ENCODE measurements at places on chromosomes 2 and 18.

DNA sequence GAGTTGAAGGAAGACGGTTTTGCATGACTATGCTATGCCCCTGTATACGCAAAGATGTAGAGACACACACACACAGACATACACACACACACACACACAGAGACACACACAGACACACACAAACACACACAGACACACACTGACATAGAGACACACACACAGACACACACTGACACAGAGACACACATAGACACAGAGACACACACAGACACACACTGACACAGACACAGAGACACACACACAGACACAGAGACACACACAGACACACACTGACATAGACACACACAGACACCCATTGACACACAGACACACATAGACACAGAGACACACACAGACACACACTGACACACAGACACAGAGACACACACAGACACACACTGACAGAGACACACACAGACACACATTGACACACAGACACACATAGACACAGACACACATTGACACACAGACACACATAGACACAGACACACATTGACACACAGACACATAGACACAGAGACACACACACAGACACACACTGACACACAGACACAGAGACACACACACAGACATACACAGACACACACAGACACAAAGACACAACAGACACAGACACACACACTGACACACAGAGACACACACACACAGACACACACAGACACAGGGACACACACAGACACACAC lies 121.3 kb downstream of the BCL2 start:
- DNase-seq = no peak

DNA sequence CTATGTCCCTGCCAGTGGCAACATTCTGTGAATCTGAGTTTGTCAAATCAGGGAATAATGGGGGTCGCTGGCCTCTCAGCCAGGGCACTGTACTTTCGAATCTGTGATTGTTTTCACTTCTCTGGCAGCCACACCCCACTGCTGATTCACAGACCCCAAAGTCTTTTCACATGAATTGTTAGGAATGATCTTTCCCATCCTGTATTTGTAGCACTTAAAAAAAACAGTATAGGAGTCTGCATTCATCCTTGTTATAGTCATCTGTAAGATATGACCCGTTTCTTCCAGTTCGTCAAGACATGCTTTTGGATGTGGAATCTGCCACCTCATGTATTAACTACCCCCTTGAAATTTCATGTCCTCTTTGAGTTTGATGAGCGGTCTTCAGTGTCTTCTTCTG lies 928 bp downstream of the NAGK start:
- no peak for DNase-seq

DNA sequence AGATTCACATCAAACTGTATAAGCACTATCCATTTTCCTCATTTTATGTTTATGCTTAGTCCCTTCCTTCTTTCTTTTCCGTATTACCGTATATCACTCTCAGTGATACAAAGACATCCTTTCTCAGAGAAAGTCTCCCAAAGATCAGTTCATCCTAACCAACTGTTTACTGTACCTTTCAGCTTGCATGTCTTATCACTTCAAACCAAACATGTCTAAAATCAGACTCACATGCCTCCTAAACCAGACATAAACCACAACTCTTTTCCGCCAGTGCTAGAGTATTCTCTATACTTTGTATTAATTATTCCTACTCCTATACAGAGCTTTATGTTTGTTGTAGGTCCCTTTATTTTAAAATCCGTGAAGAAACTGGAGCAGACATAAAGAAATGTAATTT lies 41.5 kb downstream of the KCMF1 start:
- no peak for DNase-seq

- no peak for DNase-seq
Measured at GRCh38 chr2:145759228-145759915, 1239.5 kb upstream of the ZEB2 start.

DNA sequence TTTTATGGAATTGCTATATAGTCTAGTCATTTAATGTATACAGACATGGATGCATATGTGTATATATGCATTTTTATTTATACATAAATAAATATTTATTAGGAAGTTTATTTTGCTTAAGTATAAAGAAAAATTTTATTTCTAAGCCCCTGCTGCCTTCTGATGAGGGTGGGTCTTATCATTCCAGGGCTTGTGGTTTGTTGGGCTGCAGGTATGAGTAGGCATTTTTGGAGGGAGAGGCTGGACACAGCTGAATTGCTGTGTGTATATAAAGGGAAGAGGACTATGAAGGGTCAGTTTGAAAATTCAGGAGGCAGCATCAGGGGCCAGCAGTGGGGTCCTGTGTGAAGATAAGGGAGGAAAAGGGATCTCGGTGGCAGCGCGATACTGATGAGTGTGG lies 189.4 kb downstream of the TMEM182 start:
- DNase-seq = no peak
